ENCODE measurements at places on chromosomes 2 and 18.

DNA sequence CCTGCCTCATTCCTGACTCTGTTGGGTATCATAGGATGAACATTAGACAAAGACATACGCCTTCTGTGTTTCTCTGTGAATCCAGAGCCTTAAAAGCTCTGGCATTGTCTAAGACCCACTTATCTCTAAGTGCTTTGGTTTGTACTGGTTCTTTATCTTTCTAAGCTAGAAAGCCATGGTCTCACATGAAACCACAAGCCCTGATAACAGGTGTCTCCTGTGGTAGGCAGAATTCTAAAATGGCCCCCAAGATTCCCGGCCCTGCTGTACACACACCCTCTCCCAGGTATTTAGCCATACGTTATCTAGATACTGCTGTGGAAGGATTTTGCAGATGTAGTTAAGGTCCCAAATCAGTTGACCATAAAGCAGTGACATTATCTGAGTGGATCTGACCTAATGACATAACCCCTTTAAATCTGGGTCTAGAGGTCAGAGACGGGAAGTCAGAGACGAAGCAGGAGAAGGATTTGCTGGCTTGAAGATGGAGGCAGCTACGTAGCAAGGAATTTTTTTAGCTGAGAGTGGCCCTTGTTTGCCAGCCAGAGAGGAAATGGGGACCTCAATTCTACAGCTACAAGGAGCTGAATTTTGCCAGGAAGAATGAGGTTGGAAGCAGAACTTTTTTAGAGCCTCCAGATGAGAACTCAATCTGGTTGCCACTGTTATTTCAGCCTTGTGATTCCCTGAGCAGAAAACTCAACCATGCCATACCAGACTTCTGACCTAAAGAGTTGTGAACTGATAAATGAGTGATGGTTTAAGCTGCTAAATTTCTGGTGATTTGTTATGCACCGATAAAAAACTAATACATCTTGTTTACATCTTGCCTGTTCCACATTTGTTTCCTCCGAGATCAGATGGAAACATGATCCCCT lies 186.7 kb downstream of the CAMKMT start:
- H3K4me1 ChIP-seq = no peaks in the 10 kb centered on the region
- H3K36me3 ChIP-seq = no peaks in the 10 kb centered on the region
- H3K27me3 ChIP-seq = no peaks in the 10 kb centered on the region
- H3K27ac ChIP-seq = no peak overlapping the region

DNA sequence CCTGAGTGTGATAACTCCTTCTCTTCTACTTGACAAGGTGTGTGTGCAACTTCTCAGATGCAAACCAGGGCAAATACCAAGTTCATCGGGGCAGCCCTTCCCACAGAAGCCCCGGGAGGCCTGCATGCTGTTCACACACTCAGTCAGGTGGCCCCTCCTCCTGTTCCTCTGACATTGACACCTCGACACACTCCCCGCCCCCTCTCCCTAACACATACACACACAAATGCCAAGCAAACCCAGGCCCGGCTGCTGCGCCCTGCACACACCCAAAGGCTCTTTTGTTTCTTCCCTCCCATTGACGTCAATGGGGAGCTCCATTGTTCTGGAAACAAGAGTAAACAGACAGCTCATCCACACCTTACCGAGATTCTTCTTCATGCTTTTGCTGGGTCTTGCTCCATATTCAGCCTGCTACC lies 1.7 kb upstream of the PER2 start:
- H3K27ac ChIP-seq = no peak overlapping the region
- no peak overlapping the region for H3K4me3 ChIP-seq
- no peaks in the 10 kb centered on the region for H3K27me3 ChIP-seq
- H3K4me1 ChIP-seq = peaks cover 8% of the 10 kb centered on the region
- DNase-seq = no peak

- no peaks in the 10 kb centered on the region for H3K4me1 ChIP-seq
- H3K36me3 ChIP-seq = no peaks in the 10 kb centered on the region
- H3K4me3 ChIP-seq = no peak overlapping the region
- DNase-seq = no peak
Measured at GRCh38 chr18:69935319-69936190, 12.1 kb downstream of the CD226 start.

- H3K4me3 ChIP-seq = no peak overlapping the region
- DNase-seq = no peak
- H3K4me1 ChIP-seq = no peaks in the 10 kb centered on the region
- H3K36me3 ChIP-seq = no peaks in the 10 kb centered on the region
- H3K27ac ChIP-seq = no peak overlapping the region
- no peaks in the 10 kb centered on the region for H3K27me3 ChIP-seq
Measured at GRCh38 chr2:47888581-47889280, 17.6 kb downstream of the FBXO11 start.

DNA sequence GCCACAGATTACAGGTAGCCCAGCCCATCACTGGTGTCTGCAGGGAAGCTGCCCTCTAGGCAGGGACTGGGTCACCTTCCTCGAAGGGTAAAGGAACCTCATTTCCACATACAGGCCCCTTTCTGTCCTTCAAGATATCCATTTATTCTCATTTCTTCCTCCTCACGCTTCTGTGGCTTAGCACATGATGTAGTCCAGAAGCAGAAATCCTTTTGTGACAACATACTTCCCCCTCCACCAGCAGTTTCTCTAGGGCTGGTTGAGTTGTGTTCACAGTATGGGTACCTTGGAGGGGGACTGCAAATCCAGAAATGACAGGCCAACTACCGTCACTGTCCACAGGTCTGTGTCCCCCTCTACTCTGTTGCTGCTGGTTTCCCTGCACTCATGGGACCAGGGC lies 364.9 kb downstream of the ANAPC1 start:
- H3K36me3 ChIP-seq = no peaks in the 10 kb centered on the region
- no peaks in the 10 kb centered on the region for H3K27me3 ChIP-seq
- H3K27ac ChIP-seq = no peak overlapping the region
- no peak for DNase-seq

DNA sequence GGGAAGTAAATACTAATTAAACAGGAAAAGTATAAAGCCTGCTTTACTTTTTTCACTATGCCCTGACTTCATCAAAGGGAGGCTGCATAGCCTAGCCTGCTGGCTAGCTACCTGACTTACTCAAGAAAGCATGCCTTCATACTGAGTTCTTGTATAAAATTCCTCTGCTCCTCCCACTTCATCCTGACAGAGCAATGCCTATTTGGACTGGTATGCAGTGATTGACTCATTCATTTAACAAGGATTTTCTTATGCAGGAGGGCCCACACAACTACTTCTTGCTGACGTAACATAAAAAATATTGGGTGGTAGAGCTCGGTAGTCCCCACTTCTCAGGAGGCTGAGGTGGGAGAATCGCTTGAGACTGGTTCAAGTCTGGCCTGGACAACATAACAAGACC lies 70.5 kb downstream of the PRPF40A start:
- peaks cover 3% of the 10 kb centered on the region for H3K4me1 ChIP-seq
- no peaks in the 10 kb centered on the region for H3K27me3 ChIP-seq
- no peak overlapping the region for H3K4me3 ChIP-seq
- DNase-seq = no peak
- H3K36me3 ChIP-seq = no peaks in the 10 kb centered on the region

GRCh38 chr18:9096685-9097084 lies 5.8 kb upstream of the NDUFV2 start:
- DNase-seq = no peak
- no peaks in the 10 kb centered on the region for H3K36me3 ChIP-seq
- H3K4me1 ChIP-seq = peaks cover 21% of the 10 kb centered on the region
- H3K4me3 ChIP-seq = no peak overlapping the region
- H3K27ac ChIP-seq = no peak overlapping the region

- H3K4me1 ChIP-seq = no peaks in the 10 kb centered on the region
- no peaks in the 10 kb centered on the region for H3K27me3 ChIP-seq
- DNase-seq = no peak
- no peak overlapping the region for H3K27ac ChIP-seq
Measured at GRCh38 chr2:82317012-82317411, 2012.5 kb upstream of the LRRTM1 start.

Data from MM.1S (cell line).